Activated CD8-positive, alpha-beta memory T cell treated with anti-CD3 and anti-CD28 coated beads for 24 hours (primary cell): ENCODE measurements at places on chromosomes 16 and 17.

DNA sequence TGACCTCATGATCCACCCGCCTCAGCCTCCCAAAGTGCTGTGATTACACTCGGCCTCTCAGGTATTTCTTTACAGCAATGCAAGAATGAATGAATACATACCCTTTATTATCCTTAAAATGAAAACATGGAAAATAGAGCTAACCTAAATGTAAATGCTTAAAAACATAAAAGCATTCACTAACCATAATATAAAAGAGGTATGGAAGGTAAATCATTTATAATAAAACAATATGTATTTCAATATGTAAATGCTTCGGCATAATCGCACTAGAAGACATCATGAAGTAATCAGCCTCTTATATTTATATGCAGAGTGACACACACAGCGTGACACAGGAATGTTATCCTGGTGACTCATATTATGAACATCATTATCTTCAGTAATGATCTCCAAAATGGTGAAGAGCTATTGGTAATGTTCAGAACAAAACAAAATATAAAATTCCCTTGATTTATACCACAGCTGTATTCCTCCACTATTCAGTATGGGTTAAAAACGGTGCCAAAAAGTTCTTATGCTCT is 53.9 kb downstream of the AIPL1 start:
- no peak for DNase-seq

GRCh38 chr17:63988741-63989621 is 9.2 kb upstream of the PRR29 start:
- no peak for DNase-seq

- peak; percentile 49 for DNase-seq
These were observed 13.2 kb downstream of the USP6 start for GRCh38 chr17:5128905-5129535.

GRCh38 chr17:27269974-27270373 is 23.9 kb upstream of the WSB1 start:
- DNase-seq, result no peak

GRCh38 chr16:3938843-3939624 is 58.5 kb upstream of the CREBBP start:
- DNase-seq, result peak; percentile 90

- DNase-seq, result no peak
These were observed 97.6 kb upstream of the DNAH17 start for GRCh38 chr17:78674595-78675315.

- DNase-seq, result no peak
These were observed 43.0 kb downstream of the ABR start for GRCh38 chr17:1136748-1137147.

- DNase-seq, result no peak
These were observed 583.4 kb upstream of the PSMD7 start for GRCh38 chr16:73713251-73713650.

DNA sequence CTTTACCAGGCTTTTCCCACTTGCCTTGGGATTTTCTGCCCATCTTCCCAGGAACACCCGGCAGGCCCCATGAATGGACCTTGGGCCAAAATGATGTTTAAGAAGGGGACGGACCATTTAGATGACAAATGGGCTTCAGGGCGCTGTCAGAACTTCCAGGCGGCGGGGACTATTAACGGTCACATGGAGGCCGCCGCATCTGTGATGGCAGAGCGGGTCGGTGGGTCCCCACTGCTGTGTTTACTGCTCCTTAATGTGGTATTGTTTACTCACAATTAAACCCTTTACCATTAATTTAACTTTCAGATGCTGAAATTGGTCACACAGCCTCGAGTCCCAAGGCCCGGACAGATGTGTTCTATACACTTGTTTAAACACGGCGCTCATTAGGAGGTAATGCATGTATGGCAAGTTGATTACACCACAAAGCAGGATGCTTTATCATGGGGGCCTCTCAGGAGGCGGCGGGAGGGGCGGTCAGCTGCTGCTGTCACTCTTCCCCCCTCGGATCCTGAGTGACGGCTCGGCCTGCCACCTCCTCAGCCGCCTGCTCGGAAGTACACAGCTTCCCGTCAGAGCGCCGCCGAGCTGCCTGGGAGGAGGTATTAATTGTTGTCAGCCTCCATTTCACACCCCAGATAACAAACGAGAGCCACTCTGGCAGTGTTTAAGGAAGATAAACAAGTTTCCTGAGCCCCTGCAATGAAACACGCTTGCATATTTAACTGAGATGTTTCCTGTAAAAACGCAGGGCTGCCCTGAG is 83.9 kb upstream of the IRX3 start:
- DNase-seq, result no peak

GRCh38 chr17:18957831-18958230 is 5.9 kb downstream of the SLC5A10 start:
- no peak for DNase-seq

DNA sequence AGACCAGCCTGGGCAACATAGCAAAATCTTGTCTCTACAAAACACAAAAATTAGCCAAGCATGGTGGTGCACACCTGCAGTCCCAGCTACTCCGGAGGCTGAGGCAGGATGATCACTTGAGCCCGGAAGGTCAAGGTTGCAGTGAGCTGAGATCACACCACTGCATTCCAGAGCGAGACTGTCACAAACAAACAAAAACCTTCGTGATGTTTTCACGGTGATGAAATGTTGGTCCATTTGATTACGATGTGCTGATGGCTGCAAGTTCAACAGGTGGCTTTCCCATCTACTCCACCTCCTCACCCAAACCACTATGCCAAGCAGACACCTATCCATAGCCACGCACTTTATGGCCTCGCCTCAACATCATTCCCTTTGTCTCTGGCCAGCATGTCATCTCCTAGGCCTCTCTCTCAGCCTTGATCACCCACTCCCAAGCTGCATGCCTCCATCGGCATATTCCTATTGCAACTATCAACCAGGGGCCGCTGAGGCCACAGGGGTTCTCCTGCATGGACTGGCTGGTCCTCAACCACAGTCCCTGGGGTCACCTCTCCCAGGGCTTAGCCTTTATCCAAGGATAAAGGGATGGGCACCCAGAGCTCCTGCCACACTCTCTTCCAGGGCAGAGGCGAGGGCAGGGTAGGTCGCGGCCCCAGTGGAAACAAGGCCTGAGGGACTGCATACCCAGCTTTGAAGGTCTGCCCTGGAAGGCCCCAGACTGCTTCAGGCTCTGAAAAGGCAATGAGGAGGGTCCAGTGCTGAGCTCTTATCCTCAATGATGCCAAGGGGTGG is 17.1 kb upstream of the ALOX15B start:
- no peak for DNase-seq
